Activated CD8-positive, alpha-beta memory T cell treated with anti-CD3 and anti-CD28 coated beads for 24 hours (primary cell): ENCODE measurements at places on chromosomes 12 and 14.

- DNase-seq, result peak; percentile 97
These were observed 895 bp upstream of the CCDC88C start for GRCh38 chr14:91418387-91419043.

DNA sequence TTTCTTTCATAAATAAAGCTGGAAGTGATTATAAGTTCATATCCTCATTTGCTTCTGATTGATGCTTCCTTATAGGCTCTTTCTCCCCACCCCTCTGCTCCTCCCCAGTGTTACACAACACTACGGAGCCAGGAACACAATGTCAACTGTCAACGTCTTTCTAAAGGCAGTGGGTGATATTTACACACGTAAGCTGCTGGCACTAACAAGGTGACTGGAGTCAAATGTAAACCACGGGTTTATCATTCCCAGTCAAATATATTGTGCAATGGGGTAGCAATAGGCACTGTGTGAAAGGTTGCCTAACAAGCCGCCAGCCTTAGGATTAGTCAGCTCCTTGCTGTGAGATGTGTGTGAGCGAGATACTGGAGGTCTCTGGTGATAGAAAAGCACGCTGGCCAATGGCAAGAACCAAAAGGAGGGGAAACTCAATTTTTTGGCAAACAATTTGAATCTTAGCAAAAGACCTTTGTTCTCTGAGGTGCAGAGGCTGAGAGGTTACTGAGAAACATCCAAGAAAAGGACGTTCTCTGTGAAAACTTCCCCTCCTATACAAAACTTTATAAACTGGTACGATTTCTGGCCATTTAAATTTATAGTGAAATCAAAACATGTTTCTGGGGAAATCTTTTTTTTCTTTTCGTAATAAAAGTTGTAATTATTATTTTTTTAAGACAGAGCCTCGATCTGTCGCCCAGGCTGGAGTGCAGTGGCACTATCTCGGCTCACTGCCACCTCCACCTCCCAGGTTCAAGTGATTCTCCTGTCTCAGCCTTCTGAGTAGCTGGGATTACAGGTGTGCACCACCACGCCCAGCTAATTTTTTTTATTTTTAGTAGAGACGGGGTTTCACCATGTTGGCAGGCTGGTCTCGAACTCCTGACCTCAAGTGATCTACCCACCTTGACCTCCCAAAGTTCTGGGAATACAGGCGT lies 22.3 kb upstream of the HECTD1 start:
- no peak for DNase-seq

DNA sequence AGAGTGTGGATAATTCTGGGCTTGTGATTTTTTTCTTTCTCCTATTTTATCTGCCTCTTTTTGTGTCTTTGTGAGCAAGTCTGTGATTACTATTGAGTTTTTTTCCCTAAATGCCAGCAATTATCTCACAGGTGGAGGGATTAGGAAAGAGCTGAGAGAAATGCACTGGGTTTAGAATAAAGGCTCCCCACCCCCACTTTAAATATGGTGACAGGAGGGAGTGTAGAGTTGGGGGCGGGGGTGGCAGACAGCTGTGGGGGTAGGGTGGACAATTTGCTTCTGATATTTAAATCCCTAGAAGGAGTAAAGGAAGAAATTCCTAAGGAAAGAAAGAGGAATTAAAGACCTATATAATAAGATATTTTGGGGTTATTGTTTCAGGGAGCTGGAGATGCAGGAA lies 145.9 kb downstream of the NRXN3 start:
- no peak for DNase-seq

DNA sequence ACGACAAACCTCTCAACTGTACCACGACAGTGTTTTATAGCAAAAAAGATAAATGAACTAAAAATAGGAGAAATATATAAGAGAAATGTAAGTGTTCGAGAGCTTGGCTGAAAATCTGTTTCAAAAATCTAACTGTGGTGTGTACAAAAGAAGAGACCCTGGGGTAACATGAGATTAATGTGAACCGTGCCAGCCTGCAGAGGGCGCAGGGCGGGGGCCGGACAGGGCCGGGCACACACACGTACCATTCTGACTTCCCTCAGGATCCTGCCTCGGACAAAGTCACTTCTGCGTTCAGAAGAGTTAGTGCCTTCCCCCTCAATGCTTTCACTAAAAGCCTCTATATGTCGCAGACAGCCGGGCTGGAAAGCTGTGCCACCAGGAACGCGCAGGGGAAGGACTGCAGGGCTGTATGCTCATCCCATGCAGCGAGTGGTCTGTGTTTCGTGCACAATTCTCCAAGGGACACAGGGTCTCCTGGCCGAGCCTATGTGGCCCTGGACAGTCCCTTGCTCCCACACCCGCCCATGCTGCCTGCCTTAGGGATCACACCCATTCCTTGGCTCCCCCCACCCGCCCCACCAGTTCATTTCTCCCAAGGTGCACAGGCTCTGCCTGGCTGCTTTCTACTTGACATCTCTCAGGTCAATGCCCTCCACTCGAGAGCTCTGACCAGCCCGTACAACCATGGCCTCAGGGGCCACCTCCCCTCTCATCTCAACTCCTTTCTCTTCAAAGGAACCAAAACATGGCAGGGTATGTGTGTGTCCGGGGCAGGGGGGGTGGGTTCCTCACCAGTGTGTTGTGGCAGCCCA lies 8.5 kb downstream of the CDCA4 start:
- DNase-seq, result no peak

- DNase-seq, result no peak
These were observed 10.6 kb downstream of the EML1 start for GRCh38 chr14:99803803-99804202.

DNA sequence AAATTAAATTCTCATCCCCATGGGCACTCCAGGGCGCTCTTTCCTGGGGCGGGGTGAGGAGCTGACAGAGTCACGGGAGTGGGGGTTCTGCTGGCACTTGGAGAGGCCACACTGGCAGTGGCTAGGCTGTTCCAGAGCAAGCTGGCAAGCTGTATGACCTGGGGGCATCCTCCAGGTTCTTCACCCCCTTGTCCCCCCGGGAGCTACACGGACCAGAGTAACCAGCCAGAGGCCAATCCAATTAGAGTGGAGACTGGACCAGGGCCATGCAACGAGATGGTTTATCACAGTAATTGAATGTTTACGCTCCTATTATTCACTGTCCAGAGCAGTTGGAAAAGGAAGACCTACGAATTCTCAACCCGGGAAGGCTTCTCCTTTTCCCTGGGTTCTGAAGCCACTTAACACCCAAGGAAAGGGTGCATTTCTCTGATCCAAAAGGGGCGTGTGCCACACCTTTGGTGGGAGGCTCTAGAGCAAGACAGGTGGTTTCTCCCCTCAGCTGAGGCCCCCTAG lies 43.8 kb upstream of the PNMA1 start:
- no peak for DNase-seq

DNA sequence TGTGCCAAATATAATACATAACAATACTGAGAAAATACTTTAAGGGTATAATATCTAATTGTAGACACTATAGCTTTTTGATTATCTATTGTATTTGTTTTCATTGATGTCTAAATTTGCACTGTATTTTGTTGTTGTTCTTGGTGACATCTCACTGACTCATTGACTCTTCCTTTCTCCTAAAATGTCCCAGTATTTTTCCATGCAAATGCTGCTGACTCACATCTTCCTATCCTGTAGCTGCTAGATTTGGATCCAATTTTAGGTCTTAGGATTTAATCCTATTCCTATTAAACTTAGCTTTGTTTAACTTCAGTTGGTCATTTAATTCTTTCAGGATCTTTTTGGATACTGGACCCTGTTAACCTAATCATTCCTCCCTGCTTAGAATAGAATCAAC lies 148.5 kb downstream of the TMTC2 start:
- DNase-seq, result no peak

DNA sequence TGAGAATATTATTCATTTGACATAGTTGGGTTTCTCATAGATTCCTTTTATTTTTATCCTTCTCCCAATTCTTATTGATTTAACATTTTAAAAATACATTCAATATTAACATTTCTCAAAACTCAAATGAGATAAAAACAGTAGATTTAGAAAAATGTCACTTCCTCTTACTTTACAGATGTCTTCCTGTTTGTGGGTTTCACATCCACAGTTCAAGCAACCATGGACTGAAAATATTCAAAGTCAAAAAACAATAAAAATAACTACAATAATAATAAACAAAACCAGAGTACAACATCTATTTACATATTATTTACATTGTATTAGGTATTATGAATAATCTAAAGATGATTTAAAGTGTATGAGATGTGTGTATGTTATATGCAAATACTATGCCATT lies 111.3 kb upstream of the SLC16A7 start:
- DNase-seq, result no peak

GRCh38 chr14:61532763-61533162 lies 162.6 kb upstream of the HIF1A start:
- DNase-seq, result peak; percentile 53

GRCh38 chr12:56661560-56661959 lies 15.8 kb upstream of the ATP5F1B start:
- no peak for DNase-seq
